ENCODE measurements at places on chromosomes 11 and 22. TPM values are rescaled to one million over a fixed set of nuclear protein-coding genes. Genes with fewer than 3 reads are reported as not detected.

Gene PIK3IP1
- total RNA-seq, result 2.0 TPM

Gene RIMBP3C
- 0.47 TPM for total RNA-seq

Gene MMP3
- not detected for total RNA-seq

GRCh38 chr11:74269161-74269811, 42.2 kb downstream of the P4HA3 start:
- peak; percentile 20 for DNase-seq

GRCh38 chr11:10439351-10439750, 15.7 kb upstream of the AMPD3 start:
- DNase-seq, result no peak

- no peak for DNase-seq
Measured at GRCh38 chr11:32161293-32161692, 70.4 kb downstream of the RCN1 start.

- no peak for DNase-seq
Measured at GRCh38 chr11:67438158-67438902, 848 bp upstream of the PTPRCAP start.

DNA sequence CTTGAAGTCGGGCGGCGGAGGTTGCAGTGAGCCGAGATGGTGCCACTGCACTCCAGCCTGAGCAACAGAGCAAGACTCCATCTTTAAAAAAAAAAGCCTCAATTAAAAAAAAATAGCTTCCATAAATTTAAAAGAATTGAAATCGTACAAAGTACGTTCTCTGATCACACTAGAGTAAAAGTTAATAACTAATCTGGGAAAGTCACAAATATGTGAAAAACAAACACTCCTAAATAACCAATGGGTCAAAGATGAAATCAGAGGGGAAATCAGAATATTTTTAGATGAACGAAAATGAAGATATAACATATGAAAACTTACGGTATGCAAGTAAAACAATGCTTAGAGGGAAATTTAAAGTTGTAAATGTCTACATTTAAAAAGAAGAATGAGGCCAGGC, 19.8 kb downstream of the NEFH start:
- no peak for DNase-seq

GRCh38 chr11:65896034-65896999, 3.9 kb downstream of the FOSL1 start:
- DNase-seq, result no peak

DNA sequence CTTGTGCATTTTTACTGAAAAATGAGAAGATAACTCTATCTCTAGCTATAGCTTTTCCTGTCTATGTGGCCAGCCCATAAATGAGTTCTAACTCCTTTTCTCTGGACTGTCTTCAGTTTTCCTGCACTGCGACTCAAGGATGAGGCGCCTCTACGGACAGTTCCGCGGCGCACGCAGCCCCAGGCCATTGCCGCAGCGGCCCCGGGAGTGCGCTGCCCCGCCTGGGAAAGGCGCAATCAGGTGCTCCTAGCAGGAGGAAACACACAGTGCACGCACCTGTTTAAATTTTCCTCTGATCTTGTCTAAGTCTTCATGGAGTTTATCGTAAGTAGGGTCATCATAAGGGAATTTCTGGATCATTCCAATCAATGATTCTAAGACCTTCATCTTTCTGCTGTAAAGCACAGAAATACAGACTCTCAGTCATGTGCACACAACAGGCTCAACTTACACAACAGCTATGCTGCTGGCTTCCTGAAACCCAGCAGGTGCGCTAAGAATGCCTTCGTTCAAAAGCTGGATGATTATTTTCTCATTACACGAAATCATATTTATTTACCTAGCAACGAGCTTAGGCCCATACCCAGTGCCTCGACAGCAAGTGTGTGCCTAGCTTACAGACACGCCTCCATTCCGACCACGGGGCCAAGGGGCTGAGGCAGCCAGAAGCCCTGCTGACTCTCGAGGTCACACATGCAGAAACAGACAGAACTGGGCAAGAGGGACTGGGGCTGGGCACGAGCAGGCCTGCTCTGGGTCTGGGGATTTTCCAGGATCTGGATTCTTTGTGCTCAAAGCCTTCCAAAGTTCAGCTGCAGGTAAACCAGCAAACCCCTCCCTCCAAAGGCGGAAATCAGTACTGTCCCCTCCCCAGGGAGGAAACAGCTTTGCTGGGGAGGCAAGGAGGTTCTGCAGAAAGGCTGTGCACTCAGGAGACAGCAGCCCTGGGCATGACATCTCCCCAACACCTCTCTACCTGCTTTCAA, 7.2 kb downstream of the LTO1 start:
- peak; percentile 42 for DNase-seq

DNA sequence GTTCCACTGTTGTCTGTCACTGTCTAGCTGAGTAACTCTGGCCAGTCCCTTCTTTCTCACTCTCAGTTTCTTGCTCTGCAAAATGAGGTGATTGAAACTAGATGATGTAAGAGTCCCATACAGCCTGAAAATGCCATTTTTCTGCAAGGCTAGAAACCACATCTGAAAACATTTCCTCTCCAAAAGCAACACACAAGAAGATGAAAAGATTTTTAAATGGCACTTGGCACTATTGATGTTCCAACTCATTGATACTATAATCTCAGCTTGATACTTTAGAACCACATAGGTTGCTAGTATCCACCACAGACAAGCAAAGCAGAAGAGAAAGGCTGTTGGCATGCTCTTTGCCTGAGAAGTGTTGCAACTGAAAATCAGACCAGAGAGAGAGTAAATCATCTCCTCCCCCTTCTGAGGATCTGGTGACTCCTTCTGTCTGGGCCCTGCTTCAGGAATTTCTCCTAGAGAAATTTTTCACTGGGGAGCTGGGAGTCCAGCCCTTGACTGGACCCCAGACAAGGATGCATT, 1217.9 kb downstream of the LRRC4C start:
- no peak for DNase-seq

DNA sequence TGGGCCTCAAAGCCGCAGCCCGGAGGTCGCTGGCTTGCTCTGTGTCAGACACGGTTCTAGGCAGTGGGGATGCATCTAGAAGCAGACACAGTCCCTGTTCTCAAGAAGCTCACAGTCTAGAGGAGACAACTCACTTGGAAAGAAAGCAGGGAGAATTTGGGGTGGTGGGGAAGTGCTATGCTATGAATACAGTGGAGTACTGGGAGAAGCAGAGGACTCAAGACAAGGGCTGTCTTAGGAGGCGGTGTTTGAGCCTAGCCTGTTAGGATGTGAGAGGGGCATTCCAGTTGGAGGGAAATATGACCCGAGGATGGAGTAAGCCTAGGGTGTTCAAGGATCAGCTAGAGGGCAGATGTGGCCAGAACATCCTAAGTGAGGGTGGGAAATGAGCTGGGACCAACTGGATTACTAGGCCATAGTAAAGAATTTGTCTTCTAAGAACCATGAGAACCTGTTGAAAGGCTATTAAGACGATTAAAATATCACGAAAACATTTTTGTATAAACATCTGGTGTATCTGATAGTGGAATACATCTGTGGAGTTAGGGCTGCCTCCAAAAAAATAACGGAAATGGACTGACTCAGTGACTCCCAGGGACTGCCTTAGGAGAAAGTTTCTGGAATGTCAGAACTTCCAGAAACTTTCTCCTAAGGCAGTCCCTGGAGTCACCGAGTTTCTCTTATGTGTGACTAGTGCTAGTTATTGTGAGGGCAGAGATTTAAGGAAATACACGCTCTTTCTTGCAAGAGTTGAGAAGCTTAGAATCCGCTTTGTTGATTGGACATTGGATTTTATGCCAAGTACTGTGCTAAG, 1.1 kb upstream of the PITPNB start:
- DNase-seq, result peak; percentile 79

GRCh38 chr11:119108146-119108856, 1.2 kb downstream of the C2CD2L start:
- DNase-seq, result peak; percentile 72

GRCh38 chr11:62552485-62553079, 6.0 kb upstream of the AHNAK start:
- DNase-seq, result peak; percentile 58

DNA sequence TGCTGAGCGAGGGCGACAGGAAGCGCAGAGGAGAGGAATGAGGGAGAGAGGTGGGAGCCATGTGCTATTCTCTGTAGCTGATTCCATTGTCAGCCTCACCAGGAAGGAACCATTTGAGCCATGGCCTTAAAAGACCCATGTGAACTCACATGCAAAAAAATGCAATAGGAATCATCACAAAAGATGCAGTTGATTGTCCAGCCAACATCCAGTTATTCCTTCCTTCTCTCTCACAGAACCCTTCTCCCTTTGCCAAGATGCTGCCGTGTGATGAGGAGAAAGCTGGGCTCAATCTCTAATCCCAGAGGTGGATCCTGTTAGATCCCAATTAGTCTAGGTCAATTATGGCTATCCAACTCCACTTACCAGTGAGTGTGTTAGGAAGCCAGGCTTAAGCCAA, 58.2 kb upstream of the RRAS2 start:
- DNase-seq, result no peak

All from endodermal cell (in vitro differentiated cells).